Smooth muscle cell of the coronary artery (primary cell): ENCODE measurements at places on chromosomes 2 and 18. TPM values are rescaled to one million over a fixed set of nuclear protein-coding genes. Genes with fewer than 3 reads are reported as not detected.

Gene TUBA3D
- total RNA-seq, result not detected in 2 replicates

Gene GTF2A1L
- 0.12 and 0.98 TPM in 2 replicates for total RNA-seq

Gene LRRC30
- total RNA-seq, result not detected in 2 replicates

Gene CPS1
- 11.1 and 28.2 TPM in 2 replicates for total RNA-seq

Gene TMEM198
- 0.59 and 1.3 TPM in 2 replicates for total RNA-seq

Gene NPPC
- total RNA-seq, result not detected in 2 replicates

Gene SERPINB13
- not detected in 2 replicates for total RNA-seq

Gene TDRD15
- total RNA-seq, result not detected in 2 replicates

Gene CFAP221
- 0.08 TPM in 1 of 2 replicates, not detected in the other for total RNA-seq

Gene ITGA4
- 8.9 and 63.1 TPM in 2 replicates for total RNA-seq

Gene UGT1A1
- total RNA-seq, result not detected in 2 replicates

Gene PSMA8
- total RNA-seq, result not detected in 2 replicates

Gene SS18
- 107 and 114 TPM in 2 replicates for total RNA-seq

Gene MERTK
- total RNA-seq, result 0.23 and 0.90 TPM in 2 replicates

Gene DHRS9
- not detected in 2 replicates for total RNA-seq

Gene SULT1C2
- 1.1 TPM in 1 of 2 replicates, not detected in the other for total RNA-seq

Gene ZBTB7C
- 4.7 TPM in 1 of 2 replicates, not detected in the other for total RNA-seq

Gene RNU2-63P
- 121 TPM in 1 of 2 replicates, not detected in the other for total RNA-seq

Gene TMEM178A
- 0.23 and 3.5 TPM in 2 replicates for total RNA-seq

Gene FAM124B
- total RNA-seq, result 0.08 and 0.12 TPM in 2 replicates

Gene PROKR1
- total RNA-seq, result not detected in 2 replicates

Gene ARHGAP15
- not detected in 2 replicates for total RNA-seq

Gene LYG2
- not detected in 2 replicates for total RNA-seq

Gene MROH2A
- 0.15 TPM in 1 of 2 replicates, not detected in the other for total RNA-seq

Gene STON1
- 4.2 and 9.5 TPM in 2 replicates for total RNA-seq
